ENCODE measurements at places on chromosomes 4 and X. TPM values are rescaled to one million over a fixed set of nuclear protein-coding genes. Genes with fewer than 3 reads are reported as not detected.
A peak's percentile ranks its signal among the peaks of the same experiment; 100 is the strongest.

GRCh38 chr4:128177498-128177897, 110.1 kb downstream of the PGRMC2 start:
- peak; percentile 32 for DNase-seq

GRCh38 chr4:99463566-99463965, 28.4 kb upstream of the ADH7 start:
- no peak for DNase-seq

BMP3 gene
- not detected for total RNA-seq

FAM9C gene
- not detected for total RNA-seq

GRCh38 chrX:7891928-7892327, 35.3 kb downstream of the PNPLA4 start:
- DNase-seq, result no peak

GRCh38 chr4:33133723-33134122, 2413.6 kb downstream of the PCDH7 start:
- no peak for DNase-seq

DNA sequence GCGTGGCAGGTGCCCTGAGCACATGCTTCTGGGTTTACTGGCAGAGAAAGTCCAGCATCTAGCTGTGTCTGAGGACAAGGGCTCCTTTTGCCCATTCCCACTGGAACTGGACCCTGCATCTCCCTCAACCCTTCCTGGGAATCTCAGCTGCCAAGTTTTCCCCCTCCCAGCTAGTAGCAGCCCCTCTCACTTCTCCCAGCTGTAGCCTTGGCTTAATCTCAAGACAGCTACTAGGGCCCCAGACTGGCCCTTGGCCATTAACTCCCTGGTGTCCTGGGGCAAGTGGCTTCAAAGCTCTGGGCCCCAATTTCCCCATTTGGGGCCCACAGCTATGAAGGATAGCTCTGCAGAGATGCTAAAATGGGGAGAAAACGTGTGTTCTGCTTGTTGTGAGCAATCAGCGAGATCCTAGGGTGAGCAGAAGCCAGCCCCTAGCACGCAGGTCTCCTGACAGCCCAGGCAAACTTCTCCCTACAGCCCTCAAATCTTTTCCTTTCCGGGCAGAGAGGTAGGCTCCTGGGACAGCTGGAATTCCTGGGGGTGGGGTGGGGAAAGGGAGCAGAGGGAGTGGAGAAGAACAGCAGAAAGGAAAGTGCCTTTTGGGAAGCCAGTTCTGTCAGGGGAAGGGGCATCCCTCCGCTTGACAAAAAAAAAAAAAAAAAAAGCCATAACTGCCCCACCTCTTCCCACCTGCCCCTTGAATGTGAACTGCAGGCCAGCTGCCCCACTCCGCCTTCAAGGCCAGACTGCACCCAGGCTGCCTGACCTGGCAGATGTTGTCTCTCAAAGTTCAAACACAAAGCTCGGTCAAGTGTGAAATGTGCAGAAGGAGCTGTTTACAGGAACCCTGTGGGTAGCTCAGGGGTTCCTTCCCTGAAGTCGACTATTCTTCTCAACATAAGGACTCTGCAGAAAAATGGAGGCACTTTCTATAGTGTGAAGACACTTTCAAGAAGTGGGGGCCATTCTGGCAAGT, 16.6 kb downstream of the FGD1 start:
- no peak for DNase-seq

HSFX4 gene
- total RNA-seq, result not detected

GPC3 gene
- 16.4 TPM for total RNA-seq

- peak; percentile 45 for DNase-seq
Observed at GRCh38 chrX:77788050-77788449, 2.0 kb upstream of the ATRX start.

DNA sequence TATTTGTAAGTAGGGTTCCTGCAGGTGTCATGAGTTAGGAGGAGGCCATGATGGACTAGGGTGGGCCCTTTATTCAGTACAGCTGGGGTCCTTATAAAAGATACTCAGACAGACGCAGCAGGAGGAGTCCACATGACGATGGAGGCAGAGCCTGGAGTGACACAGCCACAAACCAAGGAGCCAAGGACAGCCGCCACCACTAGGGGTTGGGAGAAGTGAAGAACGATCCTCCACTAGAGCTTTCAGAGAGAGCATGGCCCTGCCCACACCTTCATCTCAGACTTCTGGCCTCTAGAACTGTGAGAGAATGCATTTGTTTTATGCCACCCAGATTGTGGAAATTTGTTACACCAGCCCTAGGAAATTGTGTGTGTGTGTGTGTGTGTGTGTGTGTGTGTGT, 31.1 kb downstream of the JAKMIP1 start:
- no peak for DNase-seq

- peak; percentile 10 for DNase-seq
Observed at GRCh38 chr4:81353861-81354260, 117.8 kb downstream of the RASGEF1B start.

DNA sequence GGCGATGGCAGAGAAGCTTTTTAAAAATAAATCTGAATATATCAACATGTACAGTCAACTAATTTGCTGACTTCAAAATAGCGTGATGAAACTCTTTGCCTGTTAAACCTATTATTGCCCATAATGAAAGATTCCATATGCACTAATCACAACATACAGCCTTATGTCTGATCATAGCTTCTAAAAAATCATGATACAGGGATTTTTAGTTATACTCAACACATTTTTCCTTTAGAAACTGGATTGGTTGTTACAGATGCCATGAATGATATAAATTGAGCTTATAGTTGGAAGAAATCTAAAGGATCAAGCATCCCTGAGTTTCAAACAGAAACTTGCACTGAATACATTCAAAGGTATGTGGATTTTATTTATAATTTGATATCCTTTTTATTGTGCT, at the start of gene AMELX:
Gene AMELX (plus strand): TSS at position 301 of the 400 bp plus-strand sequence. CDS start 1,376 bp downstream, outside the sequence.
- DNase-seq, result no peak

KCNIP4 gene
- total RNA-seq, result 1.7 TPM

DNA sequence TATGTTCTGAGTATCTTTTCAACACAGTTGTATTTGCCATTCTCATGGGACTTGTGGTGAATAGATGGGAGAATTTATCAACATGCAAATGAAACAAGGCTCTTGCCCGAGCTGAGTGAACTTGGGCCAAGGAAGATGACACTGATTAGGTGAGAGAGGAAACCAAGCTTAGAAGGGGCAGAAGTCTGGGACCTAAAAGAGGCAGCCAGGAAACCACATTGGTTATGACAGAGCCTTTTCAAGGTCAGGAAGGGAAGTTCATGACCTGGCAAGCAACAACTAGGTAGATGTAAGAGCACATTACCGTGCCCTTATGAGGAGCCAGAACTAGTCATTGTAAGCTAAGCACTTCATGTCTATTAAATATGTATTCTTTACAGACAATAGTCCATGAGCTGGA, 590.3 kb downstream of the PACRGL start:
- no peak for DNase-seq

DNA sequence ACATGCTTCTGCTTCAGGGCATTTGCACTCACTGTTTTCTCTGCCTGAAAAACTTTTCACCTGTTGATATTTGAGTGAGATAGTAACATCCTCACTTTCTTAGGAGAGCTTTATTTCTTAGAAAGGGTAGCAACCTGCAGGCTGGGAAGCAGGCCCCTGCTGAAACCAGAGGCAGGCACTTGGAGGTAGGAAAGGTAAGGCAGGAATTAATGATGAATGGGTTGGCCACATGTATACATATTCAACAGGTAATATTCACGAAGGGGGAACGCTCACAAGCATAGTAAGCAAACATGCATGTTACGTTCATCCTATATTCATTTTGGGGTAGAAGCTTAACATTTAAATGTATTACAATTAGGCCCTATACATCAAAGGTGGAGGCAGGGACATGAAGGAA, 3.1 kb downstream of the SPATA18 start:
- no peak for DNase-seq

ZNF81 gene
- 6.1 TPM for total RNA-seq

DNA sequence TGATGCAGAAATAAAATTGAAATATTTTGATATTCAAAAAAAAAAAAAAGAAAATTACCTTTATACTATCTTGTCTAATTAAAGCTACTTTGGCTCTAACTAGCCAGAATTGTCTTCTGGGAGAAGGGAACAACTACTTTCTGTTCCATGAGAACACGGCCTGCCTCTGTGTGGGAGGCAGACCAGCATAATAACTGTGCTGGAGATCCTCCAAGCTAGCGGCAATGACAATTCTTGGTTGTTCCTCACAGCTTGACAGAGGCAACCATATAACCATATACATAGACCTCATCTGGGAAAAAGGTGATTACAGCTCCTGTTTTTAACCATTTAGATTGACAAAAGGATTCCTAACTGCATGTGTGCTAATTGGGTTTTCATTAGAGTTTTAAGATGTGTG, 95.7 kb downstream of the RBMX2 start:
- no peak for DNase-seq

GAGE1 gene
- not detected for total RNA-seq

DNA sequence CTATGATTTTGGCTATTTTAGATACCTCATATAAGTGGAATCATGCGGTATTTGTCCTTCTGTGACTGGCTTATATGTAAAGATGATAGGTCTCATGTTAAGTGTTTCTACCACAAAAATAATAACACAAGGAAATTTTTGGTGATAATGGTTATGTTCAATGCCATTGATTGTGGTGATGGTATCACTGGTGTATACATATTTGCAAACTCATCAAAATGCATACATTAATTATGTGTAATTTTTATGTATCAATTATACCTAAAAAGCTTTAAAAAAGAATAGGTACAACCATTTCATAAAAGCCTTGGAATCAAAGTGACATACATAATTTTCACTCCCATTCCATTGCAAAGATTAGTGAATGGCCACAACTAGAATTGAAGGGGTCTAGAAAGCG, 178.3 kb upstream of the FMR1 start:
- no peak for DNase-seq

- DNase-seq, result peak; percentile 67
Observed at GRCh38 chr4:166277401-166277800, 404.4 kb downstream of the TLL1 start.

DNA sequence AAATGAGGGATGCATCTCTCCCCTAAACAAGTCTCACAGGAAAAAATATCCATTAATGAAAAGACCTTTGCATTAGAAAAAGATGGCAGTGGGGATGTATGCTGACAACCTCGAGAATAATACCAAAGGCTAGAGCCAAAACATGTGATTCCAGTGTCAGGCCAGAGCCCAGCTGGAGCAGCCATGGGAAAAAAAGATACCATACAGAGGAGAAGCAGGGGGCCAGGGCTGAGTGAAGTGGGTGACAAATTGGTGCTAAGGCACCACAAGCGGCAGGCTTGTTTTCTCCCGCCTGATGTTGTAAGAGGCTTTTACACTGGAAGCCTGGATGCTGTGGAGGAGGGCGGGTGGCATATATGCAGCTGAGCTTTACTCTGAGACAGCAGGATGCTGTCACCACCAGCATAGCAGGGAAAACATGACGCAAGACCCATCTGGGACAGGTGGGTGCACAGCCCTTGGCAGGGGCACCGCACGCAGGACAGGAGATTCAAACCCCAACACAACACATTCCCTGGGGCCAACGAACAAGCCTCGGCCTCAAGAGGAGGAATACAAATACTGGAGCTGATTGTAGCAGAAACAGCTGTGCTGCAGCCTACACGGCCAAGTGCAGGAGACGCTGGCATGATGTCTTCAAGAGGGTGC, 91.9 kb downstream of the TSPAN5 start:
- peak; percentile 27 for DNase-seq

IQCM gene
- total RNA-seq, result 0.27 TPM

DNA sequence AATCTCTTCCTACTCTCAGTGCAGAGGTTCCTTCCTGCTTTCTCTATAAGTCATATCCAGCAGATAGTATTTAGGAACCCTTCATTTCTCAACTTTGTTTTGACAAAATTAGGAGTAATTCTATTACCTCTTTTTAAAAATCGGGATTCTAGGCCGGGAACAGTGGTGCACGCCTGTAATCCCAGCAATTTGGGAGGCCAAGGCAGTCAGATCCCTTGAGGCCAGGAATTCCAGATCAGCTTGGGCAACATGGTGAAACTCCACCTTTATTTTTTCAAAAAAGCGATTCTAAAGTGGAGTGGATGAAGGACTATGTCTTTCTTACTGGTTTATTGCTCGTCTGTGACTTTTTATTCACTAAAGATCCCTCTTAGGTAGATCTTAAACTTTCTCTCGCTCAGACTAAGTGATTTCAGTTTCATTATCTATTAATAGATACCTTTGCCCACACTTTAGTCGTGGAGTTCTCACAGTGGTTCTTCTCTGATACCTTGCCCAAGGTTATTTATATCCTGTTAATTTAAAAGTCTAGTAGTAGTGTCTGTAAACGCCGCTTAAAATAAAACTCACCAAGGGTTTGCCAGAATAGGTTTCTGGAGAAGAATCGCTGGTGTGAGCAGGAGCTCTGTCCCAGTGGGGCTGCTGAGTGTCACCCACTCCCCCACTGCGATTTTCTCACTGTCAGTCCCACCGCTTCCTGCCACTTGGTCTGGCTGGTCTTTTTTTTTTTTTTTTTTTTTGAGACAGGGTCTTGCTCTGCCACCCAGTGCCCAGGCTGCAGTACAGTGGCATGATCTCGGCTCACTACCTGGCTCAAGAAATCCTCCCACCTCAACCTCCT, 27.0 kb upstream of the TMEM131L start:
- no peak for DNase-seq

EGF gene
- 0.09 TPM for total RNA-seq

GRCh38 chr4:150206954-150207353, 128.7 kb downstream of the DCLK2 start:
- no peak for DNase-seq

GRCh38 chrX:68980906-68981616, 152.2 kb downstream of the EFNB1 start:
- no peak for DNase-seq

DNA sequence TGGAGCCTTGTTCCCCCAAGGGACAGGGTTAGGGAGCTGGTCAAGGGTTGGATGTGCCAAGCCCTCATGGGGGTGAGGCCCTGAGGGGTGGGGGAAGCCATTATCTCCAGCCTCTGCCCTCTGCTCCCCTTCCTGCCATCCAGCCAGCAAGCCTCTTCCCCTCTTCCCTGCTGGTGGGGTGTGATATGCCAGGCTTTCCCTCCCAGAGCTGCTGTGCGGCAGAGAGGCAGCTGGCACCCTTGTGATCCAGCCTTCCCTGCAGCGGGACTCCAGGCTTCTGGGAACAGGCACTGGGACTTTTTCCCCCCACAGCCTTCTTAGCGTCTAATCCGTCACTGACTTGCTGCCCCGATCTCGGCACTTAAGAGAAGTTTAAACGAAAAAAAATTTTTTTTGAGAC, 6.3 kb downstream of the SSR4 start:
- no peak for DNase-seq

DNA sequence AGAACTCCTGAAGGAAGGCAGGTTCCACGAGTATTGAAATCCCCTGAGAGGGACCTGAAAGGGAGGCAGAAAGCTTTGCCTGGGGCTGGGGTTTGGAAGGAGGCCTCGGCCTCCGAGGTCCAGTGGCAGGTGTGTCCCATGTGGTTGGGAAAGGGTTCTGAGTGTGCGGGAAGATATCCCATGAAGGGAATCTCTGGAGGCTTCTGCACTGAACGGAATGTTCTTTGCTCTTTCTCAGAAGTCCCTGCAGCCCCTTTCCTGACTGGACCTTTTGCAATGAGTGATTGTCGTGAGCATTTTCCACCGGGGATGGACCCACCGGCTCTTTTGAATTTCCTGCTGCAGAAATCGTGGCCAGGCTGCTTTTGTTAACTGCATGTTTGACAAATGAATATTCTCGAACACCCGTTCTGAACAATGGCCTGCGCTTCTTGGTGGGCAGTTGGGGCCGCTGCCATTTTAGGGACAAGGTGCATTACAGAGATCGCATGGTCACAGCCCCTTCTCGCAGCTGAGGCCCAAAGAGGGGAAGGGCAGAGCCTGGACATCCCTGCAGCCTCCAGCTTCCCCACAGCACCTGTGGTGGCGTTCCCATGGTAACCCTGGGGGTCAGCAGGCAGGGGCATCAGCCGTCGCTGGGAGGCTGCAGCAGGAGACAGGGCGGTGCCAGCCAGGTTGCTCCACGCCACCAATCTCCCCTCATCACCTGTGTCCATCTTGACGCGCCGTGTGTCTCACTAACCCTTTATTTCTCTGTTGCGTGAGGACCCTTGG, 18.3 kb upstream of the HTRA3 start:
- no peak for DNase-seq

Data from fibroblast of the aortic adventitia (primary cell).